ENCODE measurements at places on chromosomes 7 and 10.

- no peak for DNase-seq
These were observed 19.3 kb downstream of the CDCA7L start for GRCh38 chr7:21926448-21926847.

DNA sequence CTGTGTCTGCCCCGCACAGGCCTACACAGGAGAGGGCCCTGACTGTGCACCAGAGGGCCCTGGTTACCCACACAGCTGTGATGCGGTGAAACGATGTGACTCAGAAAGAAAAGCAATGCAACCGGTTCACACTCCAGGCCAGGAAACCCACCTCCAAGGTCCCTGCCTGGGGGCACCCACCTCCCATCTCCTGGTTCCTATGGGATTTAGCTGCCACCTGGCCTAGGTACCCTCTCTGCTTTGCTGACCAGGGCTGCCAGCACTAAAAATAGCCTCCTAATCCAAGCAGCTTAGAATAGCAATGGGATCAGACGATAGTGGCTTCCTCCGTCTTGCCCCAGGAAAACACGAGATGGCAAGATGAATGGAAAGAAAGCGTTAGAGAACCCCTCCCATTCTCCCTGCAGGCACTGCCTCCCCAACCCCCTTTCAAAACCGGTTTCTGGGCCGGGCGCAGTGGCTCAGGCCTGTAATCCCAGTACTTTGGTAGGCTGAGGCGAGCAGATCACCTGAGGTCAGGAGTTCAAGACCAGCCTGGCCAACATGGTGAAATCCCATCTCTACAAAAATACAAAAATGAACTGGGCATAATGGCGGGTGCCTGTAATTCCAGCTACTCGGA is 12.4 kb downstream of the RBP3 start:
- no peak for DNase-seq

DNA sequence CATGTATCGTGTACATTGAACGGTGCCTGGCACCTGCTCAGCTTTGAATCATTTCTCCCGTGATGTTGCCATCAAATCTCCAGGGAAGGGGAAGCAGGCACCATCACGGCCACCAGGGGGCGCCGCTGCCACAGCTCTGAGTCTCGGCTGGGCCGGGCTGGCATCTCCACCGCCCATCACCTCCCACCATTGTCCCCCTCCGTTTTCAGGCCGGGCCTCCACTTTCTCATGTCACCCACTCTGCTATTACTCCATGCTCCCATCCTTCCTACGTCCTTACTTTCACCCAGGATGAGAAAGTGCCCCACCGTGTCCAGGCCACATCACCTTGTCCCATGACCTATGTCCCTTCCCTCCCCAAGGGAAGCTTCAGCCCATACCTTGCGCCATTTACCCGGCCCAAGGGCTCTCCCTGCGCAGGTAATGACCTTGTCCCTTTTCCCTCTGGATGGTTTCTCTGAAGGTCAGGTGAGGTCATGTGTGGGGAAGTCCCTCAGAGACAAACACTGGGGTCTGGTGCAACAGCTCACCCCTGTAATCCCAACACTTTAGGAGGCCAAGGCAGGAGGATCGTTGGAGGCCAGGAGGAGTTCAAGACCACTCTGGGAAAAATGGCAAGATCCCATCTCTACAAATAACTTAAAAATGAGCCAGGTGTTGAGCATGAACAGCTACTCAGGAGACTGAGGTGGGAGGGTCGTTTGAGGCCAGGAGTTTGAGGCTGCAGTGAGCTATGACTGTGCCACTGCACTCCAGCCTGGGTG is 31.8 kb upstream of the OCM2 start:
- peak; percentile 49 for DNase-seq

- DNase-seq, result no peak
These were observed 2.8 kb downstream of the ZNF248 start for GRCh38 chr10:37854626-37855025.

DNA sequence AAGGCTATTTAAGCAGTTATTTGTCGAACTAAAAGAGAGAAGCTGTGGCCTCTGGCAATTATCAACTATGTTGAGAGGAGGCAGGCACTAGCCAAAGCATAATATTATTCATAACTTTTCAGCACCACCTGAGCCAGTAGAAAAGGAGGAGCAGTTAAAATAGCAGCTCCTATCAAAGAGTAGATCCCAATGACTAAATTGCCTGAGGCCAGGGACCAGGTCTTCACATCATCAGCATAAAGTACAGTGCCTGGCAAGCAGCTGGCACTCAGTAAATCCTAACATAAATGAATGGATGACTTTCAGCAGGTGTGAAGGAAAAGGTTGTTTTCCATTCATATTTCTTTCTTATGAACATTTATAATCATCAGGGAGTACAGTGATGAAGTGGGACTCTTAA is 309.0 kb upstream of the IMMP2L start:
- no peak for DNase-seq

DNA sequence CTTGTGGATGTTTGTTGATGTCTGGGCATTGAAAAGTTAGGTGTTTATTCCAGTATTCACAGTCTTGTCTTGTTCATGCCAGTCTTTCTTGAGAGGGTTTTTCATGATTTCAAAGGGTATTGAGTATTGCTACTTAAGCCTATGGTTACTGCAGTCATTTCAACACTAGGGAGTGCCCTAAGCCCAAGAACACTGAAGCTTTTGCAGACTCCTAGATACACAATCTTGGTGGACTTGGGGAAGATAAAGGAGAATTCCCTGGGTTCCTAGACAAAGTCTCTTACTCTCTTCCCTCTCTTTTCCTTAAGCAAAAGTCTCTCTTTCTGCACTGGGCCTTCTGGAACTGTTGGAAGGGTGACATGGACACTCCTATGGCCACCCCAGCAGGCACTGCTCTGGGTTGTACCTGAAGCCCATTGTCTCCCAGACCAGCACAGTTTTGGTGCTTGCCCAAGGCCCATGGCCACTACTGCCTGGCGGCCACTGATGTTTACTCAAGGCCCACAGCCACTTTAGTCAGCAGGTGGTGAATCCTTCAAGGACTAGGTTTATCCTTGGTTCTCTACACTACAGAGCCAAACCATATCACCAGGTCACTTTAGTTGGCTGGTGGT is 24.9 kb downstream of the SAMD9 start:
- DNase-seq, result no peak

- no peak for DNase-seq
These were observed 172.0 kb upstream of the ZNF32 start for GRCh38 chr10:43820663-43821062.

GRCh38 chr7:85781606-85782005 is 594.8 kb upstream of the SEMA3D start:
- no peak for DNase-seq

DNA sequence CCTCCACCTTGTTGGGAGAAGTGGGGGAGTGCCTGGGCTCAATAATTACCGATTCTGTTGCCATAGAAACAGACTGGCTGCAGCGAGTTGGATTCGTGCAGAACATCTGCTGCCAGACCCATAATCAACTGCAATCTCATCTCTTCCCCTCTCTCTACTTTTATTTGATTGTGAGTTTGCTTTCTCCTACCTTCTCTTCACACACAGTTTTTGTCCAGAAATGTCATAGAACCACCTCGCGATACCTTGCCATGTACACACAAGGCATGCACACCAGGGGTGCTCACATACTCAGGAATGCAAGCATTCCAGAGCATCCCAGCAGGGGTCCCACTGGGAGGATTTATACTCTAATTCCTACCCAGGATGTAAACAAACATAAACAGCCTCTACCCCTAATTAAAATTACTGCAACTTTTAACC is 262.2 kb upstream of the AOAH start:
- DNase-seq, result no peak

Data from NCI-H510A treated with DMSO at 0.1 percent for 48 hours (cell line).